Activated CD4-positive, alpha-beta T cell treated with anti-CD3 and anti-CD28 coated beads for 48 hours (primary cell): ENCODE measurements at places on chromosomes 2 and 18.
A peak's percentile ranks its signal among the peaks of the same experiment; 100 is the strongest.

DNA sequence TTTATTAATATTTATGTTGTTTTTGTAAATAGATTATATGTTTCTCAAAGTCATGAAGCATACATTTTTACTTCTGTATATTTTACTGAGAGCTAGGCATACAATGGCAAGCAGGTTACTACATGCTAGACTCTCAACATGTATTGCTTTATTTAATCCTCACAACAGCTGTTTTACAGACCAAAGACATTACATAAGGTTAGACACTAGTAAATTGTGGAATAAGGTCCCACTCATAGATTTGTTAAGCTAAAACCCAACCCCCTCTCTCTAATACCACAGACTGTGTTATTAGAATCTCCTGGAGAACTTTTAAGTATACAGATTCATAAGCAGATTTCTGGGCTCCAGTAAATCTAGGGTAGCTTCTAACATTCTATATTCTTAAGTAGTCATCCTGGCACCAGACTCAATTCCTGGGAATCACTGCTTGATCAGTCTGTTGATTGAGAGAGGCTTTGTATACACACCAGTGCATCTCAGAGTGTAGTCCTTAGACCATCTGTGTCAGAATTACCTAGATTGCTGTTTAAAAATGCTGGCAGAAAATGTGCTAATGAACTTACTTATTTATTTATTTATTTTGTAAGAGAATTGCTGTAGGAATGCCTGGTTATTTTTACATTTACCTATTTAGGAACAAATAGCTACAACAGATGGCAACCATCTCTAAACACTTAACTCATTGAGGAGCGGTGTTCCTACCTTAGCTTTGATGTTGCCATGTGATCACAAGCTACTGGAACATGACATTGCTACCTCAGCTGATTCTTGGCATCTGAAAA, 153.5 kb upstream of the CAVIN2 start:
- no peak for DNase-seq

GRCh38 chr2:39059366-39059952, 61.4 kb downstream of the SOS1 start:
- no peak for DNase-seq

DNA sequence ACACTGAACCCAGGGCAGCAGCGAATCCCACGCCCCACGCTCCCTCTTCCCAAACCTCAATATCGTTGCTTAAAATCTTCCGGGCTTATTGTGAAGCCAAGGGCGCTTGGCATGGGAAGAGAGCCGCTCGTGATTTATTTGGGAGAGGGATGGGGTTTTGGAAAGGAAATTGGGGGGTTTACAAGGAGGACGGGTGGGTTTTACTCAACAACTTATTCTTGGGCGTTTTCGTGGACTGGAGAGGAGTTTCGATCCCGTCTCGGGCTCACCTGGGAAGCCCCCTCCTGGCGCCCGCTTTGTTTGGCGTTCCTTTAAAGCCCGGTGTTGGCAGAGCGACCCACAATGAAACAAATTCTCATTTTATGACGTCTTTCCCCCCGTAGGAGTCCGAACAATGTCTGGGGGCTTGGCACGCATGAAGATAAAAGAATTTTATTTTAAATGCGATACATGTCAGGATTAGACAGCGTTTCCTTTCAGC, 135.3 kb downstream of the INSIG2 start:
- no peak for DNase-seq

- DNase-seq = no peak
These were observed 71.5 kb upstream of the GPC1 start for GRCh38 chr2:240363746-240364581.

DNA sequence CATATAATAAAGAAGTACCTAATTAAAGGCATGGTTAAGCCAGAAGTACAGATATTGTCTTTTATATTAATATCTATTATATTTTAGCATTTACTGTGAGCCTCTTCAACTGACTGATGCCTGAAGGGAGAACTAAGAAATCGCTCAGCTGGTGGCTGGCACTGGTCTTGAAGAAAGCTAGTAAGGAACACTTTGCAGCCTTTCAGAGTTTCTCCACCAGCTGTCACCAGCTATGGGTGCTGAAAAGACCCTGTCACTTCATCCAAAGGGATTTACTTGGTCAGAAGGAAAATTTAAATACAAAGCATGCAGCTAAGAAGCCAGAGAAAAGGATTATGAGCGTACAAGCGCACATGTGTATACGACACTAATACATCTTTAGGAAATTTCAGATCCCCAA, 525.9 kb downstream of the TMEM182 start:
- no peak for DNase-seq

- DNase-seq = no peak
These were observed 265.3 kb downstream of the ZEB2 start for GRCh38 chr2:144254342-144255235.

- DNase-seq = no peak
These were observed 17.0 kb downstream of the TGFA start for GRCh38 chr2:70536517-70537055.

GRCh38 chr2:238501311-238501710, 74.6 kb downstream of the ASB1 start:
- DNase-seq = no peak

- DNase-seq = no peak
These were observed 47.4 kb downstream of the FSIP2 start for GRCh38 chr2:185785851-185786473.

DNA sequence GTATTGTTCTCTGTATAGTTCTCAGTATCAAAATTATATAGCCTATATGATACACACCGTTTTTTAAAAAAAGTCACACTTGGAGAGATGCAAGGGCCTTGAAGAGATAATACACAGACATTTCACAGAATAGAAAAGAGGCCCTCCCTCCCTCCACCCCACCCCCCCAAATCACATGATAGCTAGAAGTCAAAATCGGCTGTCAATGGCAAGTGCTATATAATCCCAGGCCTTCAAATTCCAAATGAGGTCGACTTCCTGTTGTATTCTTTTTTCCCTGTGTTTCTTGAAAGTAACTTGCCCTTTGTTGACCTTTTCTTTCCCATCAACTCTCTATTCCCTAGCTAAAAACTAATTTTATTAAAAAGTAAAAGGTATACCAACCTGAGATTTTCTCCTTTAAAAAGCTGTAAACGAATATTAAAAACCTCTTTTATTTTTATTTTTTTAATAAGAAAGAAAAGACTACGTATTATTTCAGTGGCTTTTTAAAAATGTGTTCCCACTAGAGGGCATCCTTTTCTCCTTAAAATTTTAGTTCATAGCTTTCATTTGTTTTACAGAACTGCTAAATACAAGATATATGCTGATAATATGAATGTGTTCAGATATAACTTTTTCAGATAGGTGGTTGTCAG, 46.6 kb downstream of the KCMF1 start:
- DNase-seq = no peak

DNA sequence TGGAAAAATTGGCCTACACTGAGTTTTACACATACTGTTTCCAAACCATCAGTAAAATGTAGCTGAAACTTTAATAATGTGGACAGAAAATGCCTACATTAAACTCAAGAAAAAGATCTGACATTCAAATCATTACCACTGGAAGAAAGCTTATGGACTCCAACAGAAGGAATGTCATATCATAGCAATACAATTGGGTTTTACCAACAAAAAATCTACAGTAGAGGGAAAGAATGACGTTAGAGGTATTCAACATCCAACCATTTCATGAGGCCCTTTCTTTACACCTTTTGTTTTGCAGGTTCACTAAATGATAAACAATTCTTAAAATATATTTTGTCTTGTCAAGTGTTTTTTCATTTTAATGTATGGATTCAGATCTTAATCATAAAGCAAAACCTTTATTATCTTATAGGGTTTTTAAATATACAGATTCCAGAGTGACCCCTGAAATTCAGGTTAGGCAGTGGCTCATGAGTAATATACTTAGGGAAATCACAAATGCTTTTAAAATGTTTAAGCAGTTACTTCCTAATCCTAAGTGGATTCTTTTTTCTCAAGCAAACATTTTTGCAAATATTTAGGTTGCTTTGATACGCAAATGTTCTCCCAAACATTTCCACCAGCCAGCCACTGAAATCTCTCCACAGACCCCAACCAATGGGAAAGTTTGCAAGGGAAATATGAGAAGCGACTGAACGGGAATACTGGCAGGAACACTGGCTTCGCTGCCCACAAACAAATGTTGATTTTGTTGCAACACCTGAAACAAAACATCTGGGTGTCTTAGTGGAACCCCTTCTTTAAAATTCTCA, 168.7 kb downstream of the TCF4 start:
- no peak for DNase-seq

GRCh38 chr18:32714571-32715148, 58.2 kb downstream of the KLHL14 start:
- DNase-seq = peak; percentile 31

DNA sequence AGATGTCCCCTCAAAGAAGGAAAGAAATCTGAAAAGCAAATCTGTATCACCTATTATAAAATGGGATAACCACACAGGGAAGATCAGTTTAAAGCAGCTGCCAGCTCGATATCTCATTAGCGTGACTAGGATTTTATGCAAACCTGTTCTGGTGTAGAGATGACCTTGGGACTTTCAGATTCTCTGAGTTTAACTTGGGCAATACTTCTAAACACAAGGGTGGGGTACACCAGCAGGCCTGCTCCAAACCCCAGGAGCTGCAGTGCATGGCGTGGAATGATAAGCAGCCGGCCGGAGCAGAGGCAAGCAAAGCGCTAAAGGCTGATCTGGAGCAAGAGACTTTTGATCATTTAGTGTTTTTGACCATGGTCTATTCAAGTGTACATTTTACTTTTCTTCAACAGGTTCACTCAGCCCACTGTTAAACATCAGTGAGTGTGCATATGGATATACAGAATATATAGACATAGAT, 4.7 kb downstream of the SERTAD2 start:
- DNase-seq = no peak

- no peak for DNase-seq
These were observed 104.5 kb upstream of the SMIM21 start for GRCh38 chr18:75531851-75532459.

- no peak for DNase-seq
These were observed 634.2 kb upstream of the SETBP1 start for GRCh38 chr18:44046376-44046975.

DNA sequence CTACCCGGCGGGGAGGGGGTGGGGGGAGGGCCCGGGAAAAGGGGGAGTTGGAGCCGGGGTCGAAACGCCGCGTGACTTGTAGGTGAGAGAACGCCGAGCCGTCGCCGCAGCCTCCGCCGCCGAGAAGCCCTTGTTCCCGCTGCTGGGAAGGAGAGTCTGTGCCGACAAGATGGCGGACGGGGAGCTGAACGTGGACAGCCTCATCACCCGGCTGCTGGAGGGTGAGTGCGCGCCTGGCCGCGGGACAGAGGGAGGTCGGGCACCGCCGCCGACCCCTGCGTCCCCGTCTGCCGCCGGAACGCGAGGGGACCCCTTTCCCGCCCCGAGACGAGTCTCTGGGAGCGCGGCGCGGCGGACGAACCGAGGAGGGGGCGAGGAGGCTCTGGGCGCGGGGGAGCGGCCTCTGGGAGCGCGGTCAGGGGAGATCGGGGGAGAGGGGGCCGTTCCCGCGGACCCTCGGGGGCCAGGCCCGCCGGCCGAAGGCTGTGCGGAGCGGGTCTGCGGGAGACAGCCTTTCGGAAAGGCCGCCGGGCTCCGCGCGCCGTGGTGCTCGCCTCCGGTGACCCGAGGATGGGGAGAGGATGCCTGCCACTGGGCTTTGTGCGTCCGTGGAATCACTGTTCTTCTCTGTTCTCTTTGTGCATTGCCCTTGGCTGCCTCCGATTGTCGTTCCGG, 463 bp downstream of the PPP1CB start:
- DNase-seq = peak; percentile 45

DNA sequence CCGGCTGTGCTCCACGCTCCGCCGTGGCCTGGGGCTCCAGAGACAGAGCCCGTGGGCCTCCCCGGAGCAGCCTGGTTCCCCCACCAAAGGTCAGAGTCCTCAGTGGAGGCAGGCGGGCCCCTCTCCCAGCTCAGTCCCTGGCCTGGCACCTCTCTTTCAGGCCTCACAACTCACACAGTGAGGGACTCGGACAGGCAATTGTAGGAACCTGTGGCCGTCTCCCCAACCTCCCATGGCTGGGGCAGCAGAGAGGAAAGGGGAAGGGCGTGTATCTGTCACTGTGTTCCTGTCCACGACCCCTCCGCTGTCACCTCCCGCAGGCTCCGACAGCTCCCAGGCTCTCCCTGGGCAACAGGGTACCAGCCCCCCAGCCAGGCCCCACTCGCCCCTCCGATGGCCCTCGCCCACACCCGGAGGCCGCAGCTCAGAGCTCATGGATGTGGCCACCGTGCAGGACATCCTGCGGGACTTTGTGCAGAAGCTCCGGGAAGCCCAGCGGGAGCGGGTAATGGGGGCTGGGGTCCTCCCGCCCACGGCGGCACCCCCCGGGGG, 32.4 kb upstream of the SNED1 start:
- DNase-seq = no peak

- no peak for DNase-seq
These were observed 18.4 kb downstream of the HDAC4 start for GRCh38 chr2:239382384-239382880.

DNA sequence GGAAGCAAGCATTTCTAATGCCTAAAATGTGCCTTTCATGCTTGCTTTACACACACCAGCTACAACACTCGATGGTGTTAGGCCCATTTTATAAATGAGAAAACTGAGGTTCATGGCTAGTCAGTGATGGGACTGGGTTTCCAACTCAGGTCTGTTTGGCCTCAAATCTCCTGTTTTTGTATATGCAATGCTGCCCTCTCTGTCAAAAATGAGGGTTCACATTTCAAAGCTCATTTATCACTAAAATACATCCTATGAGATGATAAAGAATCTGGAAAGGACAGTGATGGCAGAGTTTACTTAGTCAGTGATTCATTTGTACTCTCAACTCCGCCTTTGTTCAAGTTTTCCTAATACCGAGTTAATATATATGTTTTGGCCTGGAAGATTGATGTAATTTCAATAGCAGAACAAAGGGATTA, 92.3 kb downstream of the KCTD1 start:
- no peak for DNase-seq

- DNase-seq = no peak
These were observed 81.6 kb upstream of the SALL3 start for GRCh38 chr18:78898066-78898465.

GRCh38 chr2:65640793-65641103, 208.3 kb upstream of the SPRED2 start:
- no peak for DNase-seq

- no peak for DNase-seq
These were observed 263.4 kb downstream of the PTPRM start for GRCh38 chr18:7830468-7830867.

DNA sequence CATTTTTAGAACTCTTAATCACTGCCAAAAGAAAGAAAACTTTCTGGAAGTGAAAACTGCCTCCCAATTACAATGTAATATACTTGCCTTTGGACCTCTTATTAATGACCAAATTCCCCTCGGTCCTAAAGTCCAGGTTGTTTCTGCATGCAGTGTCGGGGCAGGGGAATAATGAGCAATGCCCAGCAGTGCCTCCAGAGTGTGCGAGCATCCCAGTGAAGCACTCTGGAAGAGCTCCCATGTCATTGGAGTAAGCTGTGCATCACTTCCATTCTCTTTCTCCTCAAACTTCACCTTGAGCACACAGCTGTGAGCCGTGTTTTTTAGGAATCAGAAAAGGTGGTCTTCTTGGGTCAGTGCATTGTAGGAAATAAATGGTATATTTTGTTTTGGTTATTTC, 107.1 kb downstream of the SH3RF3 start:
- no peak for DNase-seq
